Metanephros (tissue), 2 donors: ENCODE measurements at places on chromosomes 5 and 9. TPM values are rescaled to one million over a fixed set of nuclear protein-coding genes. Genes with fewer than 3 reads are reported as not detected.

Gene PLPP7
- total RNA-seq = 29.5 TPM

Gene LRRC70
- 12.3 TPM for total RNA-seq

Gene CLTA
- total RNA-seq = 162 TPM

Gene SLC4A9
- total RNA-seq = 21.8 TPM

Gene SLC12A2
- 44.8 TPM for total RNA-seq
